Urothelium cell line (cell line): ENCODE measurements at places on chromosomes 11 and 22.

DNA sequence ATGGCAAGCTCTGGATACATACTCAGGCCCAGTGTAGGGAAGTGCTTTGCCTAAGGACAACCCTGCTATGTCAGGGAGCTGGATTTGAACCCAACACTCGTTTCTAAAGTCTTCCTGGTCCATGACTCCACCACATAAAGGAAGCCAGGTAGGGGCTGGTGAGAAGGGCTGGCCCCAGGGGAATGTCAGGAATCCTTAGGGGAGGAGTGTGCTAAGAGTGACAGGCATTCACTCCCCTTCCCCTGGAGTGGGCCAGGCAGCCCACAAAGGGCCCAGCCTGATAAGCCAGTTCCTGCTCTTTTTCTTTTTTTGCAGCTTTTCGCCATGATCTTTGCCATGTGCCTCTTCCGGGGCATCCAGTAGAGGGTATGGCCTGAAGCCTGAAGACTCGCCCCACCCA lies 21.9 kb downstream of the TP53I11 start:
- no peak for DNase-seq

- no peak for DNase-seq
Observed at GRCh38 chr11:967995-968751, 42.5 kb downstream of the AP2A2 start.

DNA sequence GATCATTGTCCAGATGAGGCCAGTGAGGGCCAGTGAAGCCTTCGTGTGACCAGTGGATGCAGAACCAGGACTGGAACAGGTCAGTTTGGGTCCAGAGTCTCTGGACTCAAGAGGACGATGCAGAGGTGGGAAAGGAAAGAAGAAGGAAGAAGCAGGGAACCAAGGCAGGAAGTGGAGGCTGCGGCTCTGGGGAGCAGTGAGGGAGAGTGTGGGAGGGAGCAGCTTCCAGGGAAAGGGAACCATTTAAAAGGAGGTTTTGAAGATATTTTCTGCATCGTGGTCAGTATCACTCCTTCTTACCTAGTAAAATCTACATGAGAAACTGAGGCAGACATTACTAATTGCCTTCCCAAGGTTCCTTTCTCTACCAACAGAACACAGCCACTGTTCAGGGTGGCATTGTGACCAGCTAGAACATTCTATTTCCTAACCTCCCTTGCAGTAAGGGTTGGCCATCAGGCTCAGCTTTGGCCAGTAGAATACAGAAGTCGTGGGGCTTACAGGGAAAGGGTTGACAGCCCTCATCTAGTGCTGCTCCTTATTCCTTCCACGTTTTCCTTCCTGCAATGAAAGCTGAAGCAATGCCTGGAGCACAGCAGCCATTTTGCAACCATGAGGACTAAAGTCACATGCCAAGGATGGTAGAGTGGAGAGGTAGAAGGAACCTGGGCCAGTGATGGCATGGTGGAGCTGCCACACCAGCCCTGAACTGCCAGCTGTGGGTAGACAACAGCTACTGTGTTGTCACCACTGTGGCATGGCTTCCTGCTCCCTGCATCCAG lies 29.1 kb upstream of the LINC01488 start:
- DNase-seq: no peak

- DNase-seq: peak; percentile 69
Observed at GRCh38 chr11:17384002-17384511, 4.4 kb downstream of the KCNJ11 start.

DNA sequence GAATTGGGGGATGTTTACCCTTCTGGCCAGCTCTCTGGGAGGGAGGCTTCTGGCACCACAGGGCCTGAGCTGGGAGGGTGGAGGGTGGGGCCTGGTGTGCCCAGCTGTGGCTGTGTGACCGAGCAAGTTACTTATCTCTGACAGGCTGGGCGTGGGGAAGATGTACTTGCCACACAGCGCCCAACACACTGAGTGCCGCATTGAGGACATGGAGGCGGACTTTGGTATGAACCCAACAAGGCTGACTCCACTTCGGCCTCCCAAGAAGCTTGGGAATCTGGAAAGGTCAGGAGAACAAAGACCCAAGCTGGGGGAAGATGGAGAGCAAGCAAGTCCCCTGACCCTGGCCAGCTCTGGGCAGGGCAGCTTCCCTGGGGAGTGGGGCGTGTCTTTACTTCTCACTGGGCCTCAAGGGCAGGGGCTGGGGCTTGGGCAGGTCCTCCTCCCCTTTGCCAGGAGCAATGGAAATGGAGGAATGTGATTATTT lies 2.4 kb upstream of the MGAT3 start:
- DNase-seq: no peak
